Astrocyte of the hippocampus (primary cell): ENCODE measurements at places on chromosomes 5 and 9.

DNA sequence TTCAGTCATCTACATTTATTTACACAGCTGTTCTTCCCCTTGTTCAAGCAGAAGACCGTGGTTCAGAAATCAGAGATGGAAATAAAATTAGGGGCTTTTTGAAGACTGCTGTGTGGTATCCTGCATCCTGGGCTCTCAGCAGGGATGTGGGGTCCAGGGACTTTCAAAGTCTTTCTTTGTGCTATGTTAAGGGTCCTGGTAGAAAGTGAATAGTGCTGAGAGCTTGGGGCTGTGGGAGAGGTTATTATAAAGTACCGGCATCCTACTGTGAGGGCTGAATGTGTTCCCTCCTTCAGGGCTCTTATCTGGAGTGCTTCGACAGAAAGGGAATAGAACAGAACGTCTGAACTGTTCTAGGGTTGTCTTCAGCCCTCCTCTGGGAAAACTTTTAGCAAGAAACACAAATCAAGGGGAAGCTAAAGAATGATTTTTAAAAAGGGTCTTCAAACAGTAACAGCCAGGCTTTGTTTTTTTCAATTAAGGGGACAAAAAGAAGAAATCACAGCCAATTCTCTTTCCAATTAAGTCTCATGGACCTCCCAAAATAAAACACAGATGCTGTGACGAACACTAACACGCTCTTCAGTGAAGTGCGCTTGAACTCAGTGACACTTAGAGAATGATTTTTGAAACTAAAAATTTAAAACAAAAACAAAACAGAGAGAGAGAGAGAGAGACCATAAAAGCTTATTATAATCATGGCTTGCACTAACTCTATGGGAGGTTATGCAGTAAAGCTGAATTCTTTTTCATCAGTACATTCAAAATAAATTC, 15.7 kb upstream of the SLC1A3 start:
- DNase-seq, result no peak

- peak; percentile 87 for DNase-seq
These were observed 384.2 kb upstream of the RPS23 start for GRCh38 chr5:82662340-82662739.

DNA sequence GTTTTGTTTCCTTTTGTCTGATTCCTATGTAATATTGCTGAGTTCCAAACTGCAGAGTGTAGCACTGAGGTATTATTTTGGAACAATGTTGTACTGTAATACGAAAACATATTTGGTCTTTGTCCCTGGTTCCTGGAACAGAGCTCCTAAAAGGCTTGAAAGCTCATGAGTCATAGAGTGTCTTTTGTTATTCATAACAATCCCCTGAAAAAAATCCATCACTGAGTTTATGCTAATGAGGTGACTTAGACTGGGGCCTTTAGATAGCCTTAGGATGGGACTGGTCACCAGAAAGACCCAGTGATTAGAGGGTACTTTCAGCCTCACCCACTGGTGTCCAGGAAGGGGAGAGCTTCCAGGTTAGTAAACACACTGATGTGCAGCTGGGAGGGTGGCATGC, 132.7 kb upstream of the POU5F2 start:
- DNase-seq, result peak; percentile 62

GRCh38 chr5:170147051-170147752, 41.5 kb downstream of the FOXI1 start:
- DNase-seq, result no peak

DNA sequence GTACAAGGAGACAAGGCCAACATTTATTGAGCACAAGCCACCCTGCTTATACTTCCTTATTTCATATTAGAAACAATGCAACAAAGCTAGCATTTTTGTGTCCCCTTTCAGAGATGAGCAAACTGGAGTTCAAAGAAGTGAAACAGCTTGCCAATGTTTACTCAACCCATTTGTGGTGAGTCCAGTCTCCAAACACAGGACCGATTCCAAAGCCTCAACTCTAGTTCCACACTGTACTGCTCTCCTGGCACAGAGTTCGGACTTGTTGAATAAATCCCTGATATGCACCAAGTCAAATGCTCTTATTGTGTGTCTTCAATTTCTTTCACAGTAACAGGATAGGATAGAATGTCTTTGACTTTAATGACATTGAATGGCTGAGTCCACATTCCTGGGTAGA, 604.8 kb upstream of the BRINP1 start:
- peak; percentile 66 for DNase-seq

DNA sequence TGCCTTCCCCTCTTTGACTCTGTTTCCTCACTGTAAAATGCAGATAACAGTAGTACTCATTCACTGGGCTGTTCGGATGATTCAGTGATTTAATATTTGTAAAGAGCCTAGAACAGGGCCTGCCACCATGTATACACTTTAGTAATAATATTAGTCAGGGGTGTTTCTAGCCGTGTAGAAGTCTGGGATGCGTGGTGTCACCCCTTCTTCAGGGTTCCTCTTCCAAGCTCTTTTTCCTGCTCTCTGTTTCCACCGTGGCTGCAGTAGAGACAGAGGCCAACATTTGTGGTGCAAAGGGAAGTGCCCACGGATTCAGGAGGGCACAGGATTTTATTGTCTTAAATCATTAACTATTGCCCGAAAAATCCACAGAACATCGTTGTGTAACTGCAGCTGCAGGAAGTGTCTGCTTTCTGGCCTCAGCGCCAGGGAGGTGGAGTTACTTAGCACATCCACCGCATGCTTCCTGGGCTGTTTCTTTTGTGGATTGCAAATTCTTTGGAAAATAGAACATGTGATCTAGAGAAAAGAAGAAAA, 61.7 kb downstream of the TRIO start:
- DNase-seq, result peak; percentile 79

GRCh38 chr5:100902440-100903038, 543 bp downstream of the ST8SIA4 start:
- peak; percentile 34 for DNase-seq
